ENCODE measurements at places on chromosomes 12 and 14.

GRCh38 chr14:94360945-94361565 is 27.3 kb downstream of the SERPINA1 start:
- no peak for DNase-seq

- peak; percentile 69 for DNase-seq
Measured at GRCh38 chr14:90235179-90235976, 21.0 kb upstream of the PSMC1 start.

- no peak for DNase-seq
Measured at GRCh38 chr12:57881475-57881874, 34.9 kb upstream of the CTDSP2 start.

- no peak for DNase-seq
Measured at GRCh38 chr12:124520265-124520701, 47.1 kb downstream of the NCOR2 start.

GRCh38 chr12:118307069-118307954 is 65.4 kb downstream of the TAOK3 start:
- DNase-seq = no peak

DNA sequence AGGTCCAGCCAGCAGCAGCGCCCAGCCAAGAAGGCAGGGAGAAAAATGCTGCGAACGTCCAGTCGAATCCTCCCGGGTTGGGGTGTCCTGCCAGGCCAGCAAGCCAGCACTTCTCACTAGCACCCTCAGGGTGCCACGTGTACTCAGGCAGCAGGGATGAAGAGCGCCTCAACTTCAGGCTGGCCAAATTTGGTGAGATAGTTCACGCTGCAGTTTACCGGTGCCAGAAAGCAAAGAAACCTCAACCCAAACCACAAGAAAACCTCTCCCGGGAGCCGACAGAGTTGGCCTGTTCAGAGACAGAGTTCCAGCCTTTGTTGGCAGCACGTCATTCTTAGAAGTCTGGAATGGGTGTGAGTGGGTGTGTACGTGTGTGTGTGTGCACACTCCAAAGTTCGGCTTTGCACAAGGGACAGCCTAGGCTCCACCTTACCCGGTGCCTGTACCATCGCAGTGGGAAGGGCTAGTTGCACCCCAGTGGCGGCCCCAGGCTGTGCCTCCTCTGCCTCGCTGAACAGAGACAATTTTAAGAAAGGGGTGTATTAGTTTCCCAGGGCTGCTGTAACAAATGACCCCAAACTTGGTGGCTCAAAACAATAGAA is 42.1 kb downstream of the ELK3 start:
- DNase-seq = no peak

GRCh38 chr12:120227233-120228040 is 26.5 kb upstream of the RPLP0 start:
- DNase-seq = no peak

DNA sequence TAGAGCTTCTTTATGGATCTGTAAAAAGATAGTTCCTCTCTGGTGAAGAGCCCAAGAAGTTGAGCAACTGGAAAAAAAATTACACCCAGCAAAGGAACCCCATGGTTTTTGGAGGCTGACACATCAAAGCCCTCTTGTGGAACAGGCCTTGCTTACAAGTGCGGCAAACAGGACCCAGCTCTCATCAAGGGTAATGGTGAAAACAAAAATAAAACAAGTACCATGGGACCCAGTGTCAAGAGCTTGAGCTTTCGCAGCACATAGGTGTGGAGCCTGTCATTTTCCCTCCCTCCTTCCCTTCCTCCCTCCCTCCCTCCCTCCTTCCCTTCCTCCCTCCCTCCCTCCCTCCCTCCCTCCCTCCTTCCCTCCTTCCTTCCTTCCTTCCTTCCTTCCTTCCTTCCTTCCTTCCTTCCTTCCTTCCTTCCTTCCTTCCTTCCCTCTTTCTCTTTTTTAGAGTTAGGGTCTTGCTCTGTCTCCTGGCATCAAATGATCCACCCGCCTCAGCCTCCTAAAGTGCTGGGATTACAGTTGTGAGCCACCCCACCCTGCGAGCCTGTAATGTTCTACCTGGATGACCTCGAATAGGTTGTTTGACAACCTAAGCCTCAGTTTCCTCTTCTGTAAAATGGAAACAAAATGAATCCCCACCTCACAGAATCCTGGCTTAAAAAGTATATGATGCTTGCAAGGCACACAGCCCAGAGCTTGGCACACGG is 114.3 kb upstream of the RPH3A start:
- DNase-seq = no peak

- DNase-seq = no peak
Measured at GRCh38 chr14:104557086-104557485, 22.5 kb upstream of the C14orf180 start.

DNA sequence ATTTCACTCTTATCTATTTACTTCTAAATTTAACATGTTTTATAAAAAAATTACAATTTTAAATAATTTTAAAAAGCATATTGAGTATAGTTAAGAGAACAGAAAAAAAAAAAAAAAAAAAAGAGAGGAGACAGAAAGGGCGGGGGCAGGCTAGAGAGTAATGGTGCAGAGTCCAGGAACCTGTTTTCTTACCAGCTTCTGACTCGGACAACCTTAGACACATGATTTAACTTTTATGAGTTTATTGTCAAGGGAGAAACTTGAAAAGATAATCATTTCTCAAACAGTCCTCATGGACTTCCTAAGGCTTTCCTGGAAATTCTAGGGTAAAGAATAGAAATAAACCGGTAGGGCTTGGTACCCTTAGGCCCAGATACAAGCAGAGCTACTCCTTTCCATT is 84.3 kb downstream of the RPS6KA5 start:
- DNase-seq = no peak

GRCh38 chr14:69325646-69326265 is 65.8 kb downstream of the GALNT16 start:
- no peak for DNase-seq

- no peak for DNase-seq
Measured at GRCh38 chr12:116562090-116562489, 2.9 kb downstream of the MAP1LC3B2 start.

GRCh38 chr14:90780519-90780918 is 35.7 kb downstream of the TTC7B start:
- DNase-seq = no peak

DNA sequence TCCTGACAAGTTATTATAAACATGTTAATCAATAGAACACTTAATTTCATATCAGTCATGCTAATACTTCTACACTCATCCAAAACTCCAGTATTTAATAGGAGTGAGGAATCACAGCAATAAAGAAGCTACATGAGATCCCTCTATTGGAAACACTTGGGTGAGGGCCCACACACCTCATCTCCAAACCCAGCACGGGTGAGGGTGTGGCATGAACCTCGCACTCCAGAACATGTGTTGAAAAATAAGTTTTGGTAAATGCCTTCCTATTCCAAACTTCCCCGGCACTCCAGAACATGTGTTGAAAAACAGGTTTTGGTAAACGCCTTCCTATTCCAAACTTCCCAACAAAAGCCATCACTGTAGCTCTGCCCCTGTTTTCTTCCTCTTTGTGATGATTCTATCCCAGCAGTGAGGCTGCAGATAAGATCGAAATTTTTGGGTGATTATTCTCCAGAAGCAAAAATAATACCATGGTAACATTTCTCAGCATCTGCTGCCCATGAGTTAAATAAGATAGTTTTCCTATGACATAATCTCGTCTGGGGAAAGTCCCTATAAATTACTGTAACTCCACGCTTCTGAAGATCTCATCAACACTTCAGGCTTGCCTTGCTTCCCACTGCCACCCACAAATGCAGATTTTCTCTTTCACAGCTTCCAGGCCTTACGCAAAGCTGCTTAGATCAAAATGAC is 24.4 kb upstream of the PTPRB start:
- DNase-seq = no peak

GRCh38 chr14:93716746-93717667 is 71.3 kb downstream of the PRIMA1 start:
- DNase-seq = no peak

DNA sequence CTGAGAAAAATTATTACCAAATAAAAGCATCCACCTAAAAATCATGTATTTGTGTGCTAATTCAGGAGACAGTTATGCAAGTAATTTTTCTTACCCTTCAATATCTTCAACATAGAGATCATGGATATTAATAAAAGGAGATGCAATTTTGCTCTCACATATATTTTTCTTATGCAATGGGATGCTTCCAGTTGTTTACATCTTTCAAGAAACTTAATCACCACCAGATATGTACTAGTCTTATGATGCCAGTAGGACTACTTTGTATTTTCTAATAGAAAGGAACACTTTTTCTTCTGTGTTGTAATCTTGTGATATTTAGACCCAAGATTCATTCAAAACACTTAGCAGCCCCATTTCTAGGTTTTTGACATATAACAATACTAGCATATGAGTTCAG is 107.6 kb downstream of the NAV3 start:
- DNase-seq = no peak

Measured in NCI-H1105 treated with DMSO at 0.1 percent for 48 hours (cell line).